ENCODE measurements at places on chromosomes 3 and 15.

DNA sequence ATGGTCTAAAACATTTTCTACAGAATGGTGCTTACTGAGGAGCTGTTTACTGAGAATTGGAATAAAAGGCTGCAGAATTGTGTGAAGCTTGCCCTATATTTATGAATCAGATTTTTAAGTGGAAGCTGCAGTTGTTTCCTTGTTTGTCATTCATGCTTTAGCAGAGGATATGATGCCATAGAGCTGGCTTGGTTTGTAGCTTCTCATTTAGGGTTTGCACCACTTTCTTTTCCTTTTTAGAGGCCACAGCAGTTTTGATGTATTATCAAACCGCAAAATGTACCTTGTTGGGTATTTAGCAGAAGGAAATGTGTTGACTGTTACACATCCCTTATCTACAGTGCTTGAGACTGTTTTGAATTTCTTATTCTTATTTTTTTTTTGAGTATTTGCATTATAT is 66.2 kb downstream of the RASA2 start:
- DNase-seq, result peak; percentile 38

DNA sequence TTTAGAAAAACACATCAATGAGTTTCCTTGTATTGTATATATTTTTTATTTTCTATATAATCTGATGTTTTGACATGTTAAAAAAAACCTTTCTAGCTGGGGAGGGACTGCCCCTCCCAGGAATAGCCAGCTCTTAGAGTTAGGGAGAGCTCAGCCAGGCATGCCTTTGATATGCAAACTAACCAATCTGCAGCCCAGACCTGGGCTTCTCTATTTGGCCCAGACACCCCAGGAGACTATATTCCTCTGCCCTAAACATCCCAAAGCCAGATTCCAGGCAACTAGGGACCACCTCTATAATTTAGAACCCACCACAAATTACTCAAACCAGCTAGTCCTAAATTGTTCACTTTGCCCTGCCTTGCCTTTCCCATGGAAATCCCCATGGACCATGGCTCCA is 390.9 kb upstream of the ADAMTS9 start:
- no peak for DNase-seq

GRCh38 chr3:59425942-59426341 is 376.1 kb upstream of the CFAP20DC start:
- DNase-seq, result peak; percentile 33

DNA sequence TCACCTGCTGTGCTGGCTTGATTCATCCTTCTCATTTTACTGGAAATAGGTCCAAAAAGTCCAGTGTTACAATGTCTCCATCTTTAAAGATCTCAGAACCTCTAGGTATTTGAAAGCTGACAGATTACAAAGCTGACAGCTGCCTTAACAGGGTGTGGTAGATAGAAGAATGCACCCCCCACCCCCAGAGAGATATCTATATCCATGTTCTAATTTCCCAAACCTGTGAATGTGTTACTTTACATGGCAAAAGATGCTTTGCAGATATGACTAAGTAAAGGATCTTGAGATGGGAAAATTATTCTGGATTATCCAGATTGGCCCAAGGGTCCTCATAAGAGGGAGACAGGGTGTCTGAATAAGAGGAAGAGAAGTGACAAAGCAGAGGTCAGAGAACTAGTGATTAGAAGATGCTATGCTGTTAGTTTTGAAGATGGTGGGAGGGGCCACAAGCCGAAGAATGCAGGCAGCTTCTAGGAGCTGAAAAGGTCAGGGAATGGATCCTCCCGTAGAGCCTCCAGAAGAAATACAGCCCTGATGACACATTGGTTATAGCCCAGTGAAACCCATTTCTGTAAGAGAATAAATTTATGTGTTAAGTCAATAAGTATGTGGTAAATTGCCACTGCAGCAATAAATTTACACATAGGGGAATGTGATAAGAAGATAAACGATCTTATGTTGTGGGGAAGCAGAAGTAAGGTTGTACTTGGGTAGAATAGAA is 21.5 kb upstream of the FSTL1 start:
- DNase-seq, result no peak

GRCh38 chr15:98800437-98801233 is 152.3 kb downstream of the IGF1R start:
- DNase-seq, result no peak

DNA sequence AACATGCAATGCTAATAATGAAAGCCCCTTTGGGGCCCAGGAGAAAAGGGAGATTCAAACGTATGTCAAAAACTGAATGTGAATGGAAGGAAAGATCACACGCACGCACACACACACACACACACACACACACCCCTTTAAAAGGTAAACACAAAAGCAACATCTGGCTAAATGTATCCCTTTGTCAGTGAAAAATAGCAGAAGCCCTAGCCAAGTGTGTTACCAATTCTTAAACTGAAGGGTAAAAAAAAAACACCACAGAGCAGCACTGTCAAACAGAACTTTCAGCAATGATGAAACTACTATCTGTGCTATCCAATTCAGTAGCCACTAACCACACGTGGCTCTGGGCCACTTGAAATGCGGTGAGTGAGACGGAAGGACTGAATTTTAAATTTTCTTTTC is 4.9 kb downstream of the RFTN1 start:
- DNase-seq, result no peak

DNA sequence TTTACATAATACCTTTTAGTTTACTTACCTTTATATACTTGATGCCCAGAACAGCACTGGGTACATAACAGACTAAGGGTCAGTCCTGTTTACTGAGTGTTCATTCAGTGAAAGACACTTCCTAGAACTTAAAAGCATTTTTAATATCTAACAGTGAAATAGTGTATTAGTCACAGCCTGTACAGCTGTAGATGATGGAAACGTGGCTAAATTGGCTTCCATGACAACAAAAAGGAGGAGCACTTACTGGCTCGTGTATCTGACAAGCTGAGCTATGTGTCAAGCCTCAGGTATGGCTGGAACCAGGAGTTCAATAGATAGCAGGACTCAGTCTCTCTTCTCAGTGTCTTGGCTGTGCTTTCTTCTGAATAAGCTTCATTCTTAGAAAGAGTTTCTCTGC is 40.2 kb downstream of the CMTM8 start:
- no peak for DNase-seq

DNA sequence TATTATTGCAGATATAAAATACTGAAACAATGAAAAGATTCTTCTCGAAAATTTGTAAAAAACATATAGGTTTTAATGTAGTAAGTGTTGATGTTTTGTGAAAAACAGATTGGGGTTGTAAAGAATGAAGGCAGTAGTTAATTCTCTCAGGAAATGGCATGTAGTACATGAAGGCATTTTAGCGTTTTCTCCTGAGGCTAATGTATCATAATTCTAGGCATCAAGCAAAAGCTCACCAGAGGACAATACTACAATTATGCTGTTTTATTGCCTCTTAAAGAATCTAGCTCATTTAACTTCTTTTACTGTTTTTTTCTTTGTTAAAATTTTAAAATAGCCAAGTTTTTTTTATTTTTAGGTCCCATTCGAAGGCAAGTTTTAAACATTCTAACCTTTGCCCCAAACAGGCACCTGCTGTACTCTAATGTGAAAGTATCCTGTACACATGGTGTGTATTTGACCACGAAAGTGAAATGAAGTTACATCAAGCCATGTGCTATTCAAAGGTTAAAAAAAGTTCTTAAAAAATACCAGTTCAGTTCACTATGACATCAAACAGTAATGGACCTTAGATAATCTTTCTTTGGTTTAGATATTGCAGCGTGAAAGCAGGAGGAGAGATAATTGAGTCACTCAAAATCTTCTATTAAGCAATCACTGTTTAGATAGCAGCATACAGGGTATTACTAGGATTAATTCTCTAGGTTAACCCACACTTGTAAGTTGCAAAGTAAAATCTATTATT is 163.6 kb downstream of the ECT2 start:
- no peak for DNase-seq

DNA sequence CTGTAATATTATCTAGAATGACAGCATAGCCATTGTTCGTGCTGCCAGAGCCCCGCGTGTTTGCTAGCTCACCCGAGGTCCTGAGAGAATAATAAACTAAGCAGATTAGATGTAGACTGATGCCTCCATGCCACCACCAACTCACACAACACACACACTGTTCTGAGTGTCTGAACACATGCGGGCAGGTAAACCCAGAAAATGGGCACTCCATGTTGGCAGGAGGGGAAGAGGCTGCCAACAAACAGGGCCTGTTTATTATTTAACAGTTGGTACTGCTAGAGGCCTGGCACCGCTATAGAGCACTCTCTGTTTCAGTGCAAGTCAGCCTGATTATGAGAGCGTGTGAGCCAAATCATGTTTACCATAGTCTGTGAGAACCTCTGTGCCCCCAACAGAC is 299.0 kb downstream of the ZBTB20 start:
- no peak for DNase-seq

GRCh38 chr3:143265501-143266070 is 146.0 kb downstream of the CHST2 start:
- DNase-seq, result no peak

DNA sequence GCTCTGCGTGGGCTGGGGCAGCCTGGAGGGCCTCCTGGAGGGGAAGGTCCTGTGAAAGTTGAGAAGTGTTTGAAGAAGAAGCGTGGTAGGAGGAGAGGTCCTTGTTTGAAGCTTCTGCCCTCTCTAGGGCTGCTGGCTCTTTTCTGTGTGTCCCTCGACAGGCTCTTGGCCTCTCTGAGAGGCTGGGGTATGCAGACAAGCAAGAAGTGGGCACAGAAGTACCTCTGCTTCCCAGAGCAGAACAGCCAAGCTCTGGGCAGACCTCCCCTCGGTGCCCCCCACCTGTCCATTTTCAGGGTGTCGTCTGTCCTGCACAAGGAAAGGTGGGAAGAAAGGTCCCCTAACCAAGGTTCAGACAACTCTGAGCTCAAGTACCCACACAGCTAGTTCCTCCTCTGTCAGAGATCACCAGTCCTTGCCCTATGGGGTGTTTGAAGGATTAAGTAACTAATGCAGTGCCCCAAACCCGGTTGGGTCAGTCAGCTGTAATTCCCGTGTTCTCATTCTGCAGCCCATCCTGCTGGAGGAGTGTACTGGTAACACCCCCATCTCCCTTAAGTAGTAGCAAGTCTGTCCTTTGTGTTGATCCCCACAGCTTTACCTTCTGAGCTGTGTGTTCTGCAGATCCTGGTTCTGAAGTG is 6.3 kb downstream of the CSK start:
- DNase-seq, result no peak

- no peak for DNase-seq
Measured at GRCh38 chr3:112334691-112335433, 1.9 kb downstream of the CD200 start.

- DNase-seq, result no peak
Measured at GRCh38 chr15:98217356-98217755, 256.9 kb downstream of the ARRDC4 start.

- DNase-seq, result no peak
Measured at GRCh38 chr15:79028411-79028964, 62.1 kb downstream of the RASGRF1 start.

DNA sequence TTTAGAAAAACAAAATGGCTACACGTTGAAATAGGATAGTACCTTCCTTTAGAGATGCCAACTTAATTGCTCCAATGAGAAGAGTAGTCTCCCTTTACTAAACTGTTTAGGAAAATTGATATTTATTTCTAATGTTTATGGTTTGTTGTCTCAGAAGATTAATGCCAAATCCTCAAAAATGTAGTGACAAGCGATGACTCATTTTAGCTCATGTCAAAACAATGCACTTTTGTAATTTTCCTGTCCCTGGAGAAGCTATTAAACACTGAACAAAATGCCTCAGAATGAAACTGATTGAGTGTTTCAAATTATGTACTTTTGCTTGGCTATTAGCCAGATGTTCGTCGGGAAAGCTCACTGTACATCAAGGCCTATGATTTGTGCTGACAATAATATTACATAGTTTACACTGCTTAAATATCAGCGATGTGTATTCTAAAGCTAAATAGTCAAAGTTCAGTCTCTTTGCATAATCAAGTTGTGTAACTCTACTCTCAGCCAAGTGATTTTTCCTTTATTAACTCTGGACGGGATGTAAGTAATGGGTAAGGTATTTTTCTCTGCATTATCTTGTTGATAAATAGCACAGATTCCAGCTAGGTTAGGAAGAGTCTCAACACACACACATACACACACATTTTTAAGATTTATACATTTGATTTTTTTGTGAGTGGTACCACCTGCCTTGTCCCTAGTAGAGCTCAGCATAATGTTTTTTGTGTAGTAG is 83.7 kb downstream of the CMSS1 start:
- no peak for DNase-seq

DNA sequence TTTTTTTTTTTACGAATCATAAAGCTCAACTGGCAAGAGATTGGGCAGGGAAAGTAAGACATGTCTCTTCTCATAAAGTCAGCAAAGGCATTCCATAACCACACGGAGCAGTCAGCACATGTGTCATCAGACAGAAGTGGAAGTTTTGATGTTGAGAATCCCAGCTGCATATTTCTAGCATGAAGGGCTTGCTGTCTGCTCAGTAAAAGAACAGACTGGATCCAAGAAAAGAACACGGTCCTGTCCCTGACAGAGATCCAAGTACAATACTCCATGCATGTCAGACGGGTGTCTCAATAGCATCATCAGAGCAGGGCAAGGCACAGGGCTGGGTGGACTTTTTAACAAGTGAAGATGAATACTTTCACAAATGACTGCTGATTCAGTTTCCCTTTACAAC is 38.2 kb downstream of the ABI3BP start:
- DNase-seq, result no peak

DNA sequence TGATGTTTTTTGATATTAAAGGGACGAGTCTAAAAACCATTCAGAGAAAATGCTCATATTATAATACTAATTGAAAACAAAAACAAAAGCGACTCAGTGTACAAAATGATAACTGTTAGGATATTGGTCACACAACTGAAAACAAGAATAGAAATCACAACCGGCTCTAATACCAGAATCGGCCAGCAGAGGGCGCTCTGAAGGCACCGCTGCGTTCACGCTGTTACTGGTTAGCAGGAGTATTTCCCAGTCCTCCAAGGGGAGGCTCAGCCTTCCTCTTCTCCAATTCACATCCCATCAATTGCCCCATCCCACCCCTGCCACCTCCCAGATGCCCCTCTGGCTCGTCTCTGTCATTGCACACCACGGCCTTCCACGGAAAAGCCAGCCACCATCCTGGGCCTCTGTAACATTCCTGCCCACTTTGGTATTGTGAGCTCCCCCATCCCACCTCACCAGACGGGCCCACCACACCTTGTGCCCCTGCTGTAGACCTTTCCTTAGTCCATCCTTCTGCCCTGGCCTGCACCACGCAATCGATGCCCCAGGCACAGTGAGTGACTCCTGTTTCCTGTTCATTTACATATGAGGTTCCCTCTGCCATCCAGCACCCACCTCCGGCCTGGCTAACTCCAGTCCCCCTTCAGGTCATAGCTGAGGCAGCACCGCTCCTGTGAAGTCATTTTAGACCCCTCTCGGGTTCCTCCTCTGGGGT is 8.5 kb downstream of the FAM107A start:
- peak; percentile 58 for DNase-seq

- no peak for DNase-seq
Measured at GRCh38 chr3:189794518-189794917, 163.3 kb downstream of the TP63 start.

- no peak for DNase-seq
Measured at GRCh38 chr3:115861166-115861733, 237.9 kb downstream of the GAP43 start.

GRCh38 chr3:175005881-175006280 is 146.7 kb downstream of the NAALADL2 start:
- DNase-seq, result no peak

Data from CD4-positive, alpha-beta T cell treated with Interleukin-4 for 1 hour (primary cell).